ENCODE measurements at places on chromosomes 12 and 14.

GRCh38 chr12:74031045-74031444 lies 506.6 kb upstream of the ATXN7L3B start:
- no peak for DNase-seq

DNA sequence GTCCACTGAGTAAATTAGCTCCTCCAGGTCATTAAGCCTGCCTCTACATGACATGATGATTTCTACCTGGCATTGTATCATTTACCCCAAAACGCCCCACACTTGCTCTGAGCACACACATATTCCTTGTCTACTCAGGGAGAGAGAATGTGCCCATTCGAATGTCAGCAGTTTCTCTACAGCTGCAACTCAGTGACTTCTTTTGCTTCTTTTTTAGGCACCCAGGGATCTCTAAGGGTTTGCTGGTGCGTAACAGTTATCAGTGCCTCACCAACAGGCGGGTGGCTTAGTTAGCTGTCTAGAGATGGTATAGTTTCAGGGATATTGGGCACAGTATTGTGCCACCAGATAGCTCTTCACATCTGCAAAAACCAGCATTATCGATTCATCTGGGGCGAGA lies 316.9 kb downstream of the PDZRN4 start:
- DNase-seq = no peak

DNA sequence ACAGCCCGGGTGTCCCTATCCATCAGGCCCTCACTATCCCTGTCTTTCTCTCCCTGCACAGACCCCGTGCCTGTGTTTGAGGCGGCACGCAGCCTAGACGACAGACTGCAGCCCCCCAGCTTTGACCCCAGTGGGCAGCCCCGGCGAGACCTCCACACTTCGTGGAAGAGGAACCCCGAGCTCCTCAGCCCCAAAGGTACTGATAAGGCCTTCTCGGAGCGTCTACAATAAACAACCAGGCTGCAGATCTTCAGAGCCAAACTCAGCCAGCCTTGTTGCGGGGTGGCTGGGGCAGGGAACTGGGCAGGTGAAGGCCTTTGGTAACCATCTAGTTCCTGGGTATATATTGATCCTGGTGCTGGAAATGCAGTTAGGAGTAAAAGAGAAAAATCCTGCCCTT lies 77.5 kb downstream of the PHETA1 start:
- DNase-seq = no peak

GRCh38 chr14:35509846-35510245 lies 24.1 kb upstream of the INSM2 start:
- DNase-seq = no peak

DNA sequence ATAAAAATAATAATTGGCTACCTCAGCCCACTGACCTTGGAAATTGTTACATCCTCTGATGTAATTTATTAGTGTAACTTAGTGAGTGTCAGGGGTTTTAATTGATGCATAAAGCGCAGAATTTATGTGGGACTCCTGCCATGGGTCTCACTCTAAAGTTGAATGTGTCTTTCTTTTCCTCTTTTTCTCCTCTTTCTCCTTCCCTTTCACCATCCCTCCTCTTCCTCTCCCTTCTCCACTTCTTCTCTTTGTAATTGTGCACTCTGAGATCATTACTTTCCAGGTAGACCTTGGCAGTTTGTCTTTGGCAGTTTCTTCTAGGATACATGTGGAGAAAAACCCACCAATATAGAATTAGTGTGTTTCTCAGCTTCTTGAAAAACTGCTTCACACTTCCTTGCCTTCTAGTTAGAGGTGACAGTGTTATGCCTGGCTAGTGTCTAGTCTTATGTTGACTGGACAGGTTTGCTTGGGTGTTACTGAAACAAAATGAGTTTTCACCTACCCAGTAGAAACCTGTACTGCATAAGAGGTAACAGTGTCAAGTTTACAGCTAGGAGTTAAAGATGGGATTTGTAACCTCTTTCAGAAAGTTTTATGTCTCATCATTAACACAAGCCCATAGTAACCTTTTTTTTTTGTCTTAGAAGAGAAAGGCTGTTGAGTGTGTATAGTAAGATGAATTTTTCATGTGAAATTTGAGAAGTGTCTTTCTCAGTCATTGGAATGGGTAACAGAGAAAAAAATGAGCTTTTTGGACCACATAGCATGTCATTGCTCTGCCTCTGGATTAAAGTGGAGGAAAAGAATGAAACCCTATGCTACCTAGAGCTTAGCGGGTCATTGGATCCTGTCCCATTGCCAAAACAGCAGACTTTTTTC lies 18.6 kb downstream of the PELI2 start:
- no peak for DNase-seq

DNA sequence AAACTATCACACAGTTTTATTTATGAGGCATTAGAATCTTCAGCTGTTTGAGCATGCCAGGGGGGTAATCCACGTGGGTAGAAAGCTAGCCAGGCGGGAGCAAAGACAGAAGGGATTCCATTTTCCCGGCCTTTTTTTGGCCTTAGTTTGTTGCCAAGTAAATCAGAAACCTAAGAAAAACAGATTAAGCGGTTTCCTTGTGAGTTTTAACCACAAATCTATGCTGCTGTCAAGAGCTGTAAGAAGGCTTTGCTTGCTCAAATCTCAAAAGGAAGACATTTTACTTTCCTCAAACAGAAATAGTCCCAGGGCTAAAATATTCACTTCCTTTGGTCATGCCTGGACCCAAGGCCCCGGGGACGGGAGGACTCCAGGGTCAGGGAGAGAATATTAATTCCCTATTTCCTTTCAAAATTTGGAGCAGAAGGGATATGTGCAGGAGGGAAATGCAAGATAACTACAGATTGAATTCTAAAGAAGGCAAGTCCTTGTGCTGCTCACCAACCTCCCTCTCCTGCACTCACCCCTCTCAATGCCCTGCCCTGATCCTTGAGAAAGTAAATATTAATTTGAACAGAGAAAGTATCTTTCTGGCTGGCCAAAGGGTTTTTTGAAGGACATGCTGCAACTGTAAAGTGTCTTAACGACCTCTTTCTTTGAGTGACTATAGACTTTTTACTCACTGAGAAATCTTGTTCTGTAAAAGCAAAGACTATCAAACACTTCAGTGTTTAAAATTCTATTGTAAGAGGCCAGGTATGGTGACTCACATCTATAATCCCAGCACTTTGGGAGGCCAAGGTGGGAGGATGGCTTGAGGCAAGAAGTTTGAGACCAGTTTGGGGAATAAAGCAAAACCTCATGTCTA lies 75.7 kb downstream of the HSD17B6 start:
- no peak for DNase-seq

DNA sequence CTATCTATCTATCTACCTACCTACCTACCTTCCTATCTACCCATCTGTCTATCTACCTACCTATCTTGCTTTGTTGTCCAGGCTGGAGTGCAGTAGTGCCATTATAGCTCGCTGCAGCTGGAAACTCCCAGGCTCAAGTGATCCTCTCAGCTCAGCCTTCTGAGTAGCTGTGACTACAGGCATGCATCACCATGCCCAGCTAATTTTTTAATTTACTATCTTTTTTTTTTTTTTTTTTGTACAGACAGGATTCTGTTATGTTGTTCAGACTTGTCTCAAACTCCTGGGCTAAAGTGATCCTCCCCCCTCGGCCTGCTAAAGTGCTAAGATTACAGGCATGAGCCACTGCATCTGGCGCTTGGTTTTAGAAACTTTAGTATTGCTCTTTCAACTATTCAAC lies 762.4 kb downstream of the SLC6A15 start:
- no peak for DNase-seq

GRCh38 chr12:19869413-19869812 lies 430.1 kb downstream of the AEBP2 start:
- no peak for DNase-seq

- no peak for DNase-seq
Observed at GRCh38 chr14:81480741-81481140, 52.9 kb downstream of the SEL1L start.

- no peak for DNase-seq
Observed at GRCh38 chr12:11653215-11653753, 3.8 kb downstream of the ETV6 start.

GRCh38 chr14:43360239-43360638 lies 1146.8 kb downstream of the FSCB start:
- no peak for DNase-seq

DNA sequence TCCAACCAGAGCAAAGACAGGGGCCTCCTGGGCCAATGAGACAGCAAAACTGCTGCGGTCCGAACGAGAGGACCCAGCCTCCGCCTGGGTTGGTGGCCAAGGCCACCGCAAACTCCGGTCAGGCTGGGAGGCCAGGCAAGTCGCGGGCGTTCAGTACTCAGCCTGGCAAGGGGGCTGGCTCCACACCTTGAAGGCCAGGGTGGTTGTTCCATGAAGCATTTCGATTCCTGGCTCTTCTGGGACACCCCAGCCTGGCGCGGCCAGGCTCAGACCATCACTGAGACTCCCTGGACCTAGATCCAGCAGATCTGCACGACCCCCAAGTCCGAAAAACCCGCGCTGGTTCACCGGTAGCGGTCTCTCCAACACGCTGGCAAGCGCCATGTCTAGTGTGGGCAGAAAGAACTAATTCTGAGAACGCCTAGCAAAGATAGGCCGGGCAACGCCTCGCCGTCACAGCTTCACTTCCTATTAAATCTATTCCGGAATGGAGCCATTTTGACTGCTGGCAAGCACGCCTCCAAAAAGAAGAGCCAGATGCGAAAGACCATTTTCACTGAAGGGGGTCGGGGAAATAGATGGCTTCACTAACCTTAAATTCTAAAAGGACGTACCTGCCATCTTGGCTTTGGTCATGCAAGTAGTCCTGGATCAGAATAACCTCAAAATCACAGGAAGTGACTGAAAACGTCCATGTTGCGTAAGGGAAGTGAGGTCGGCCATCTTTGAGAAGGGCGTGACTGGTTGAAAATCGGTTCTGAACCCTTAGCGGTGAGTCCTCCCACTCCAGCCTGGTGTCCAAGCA lies at the start of gene PSMB5:
Gene PSMB5, minus strand, starts transcription at position 403 of the 805 bp plus-strand sequence. Its CDS starts 19 bp downstream, at position 384.
- peak; percentile 94 for DNase-seq

DNA sequence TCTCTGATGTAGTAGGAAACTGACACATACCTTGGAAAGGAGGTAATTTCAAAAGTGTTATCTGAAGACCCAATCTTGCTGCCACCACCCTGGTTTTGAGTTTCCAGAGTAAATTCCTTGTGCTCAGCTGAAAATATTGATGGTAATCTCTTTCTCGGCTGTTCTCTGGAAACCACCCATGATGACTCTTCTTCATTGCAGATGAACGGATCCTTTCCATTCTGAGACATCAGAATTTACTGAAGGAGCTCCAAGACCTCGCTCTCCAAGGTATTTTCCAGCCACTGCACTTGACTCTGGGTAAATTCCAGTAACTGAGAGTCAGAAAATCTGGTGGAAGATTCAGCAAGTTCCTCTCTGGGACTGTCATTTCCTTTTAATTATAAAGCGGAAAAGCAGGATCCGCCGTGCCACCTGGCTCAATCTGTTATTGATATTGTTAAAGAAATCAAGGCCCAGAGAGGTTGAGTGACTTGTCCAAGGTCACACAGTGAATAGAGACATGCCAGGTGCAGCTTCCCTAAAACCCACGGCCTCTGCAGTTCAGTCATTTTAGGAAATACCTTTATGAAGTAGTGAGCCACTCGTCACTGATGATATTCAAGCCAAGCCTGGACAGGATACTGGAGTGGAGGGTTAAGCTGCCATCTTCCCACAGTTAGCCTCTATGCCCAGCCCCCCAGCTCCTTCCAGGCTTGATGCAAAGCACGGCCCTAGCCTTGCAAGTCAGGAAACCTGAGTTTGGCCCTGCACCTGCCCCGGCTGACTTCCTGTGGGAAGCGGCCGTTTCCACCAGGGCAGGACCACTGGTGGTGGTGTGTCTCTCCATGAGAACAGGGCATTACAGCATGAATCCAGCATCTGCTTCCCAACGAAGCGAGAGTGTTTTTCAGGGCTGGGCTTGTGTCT lies 4.7 kb downstream of the CHGA start:
- peak; percentile 86 for DNase-seq

DNA sequence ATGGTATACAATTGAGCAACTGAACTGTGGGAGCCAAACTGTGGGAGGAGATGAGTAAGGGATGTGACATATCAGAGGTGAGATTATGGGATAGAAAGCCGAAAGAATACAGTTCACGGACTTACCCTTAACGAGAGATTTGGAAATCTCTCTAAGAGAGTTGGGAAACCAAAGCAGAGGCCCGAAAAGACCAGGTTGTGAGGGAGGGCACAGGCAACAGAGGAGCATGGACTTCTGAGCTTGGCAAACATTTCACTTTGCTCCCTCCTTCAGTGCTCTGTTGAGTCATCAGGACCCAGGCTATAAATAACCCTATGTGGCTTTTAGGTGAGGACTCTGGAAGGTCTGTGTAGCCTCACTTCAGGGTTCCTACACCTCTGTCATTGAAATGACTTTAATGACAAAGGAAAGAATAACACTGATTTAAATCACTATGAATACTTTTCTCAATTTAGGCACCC lies 120.6 kb downstream of the TGFB3 start:
- no peak for DNase-seq

DNA sequence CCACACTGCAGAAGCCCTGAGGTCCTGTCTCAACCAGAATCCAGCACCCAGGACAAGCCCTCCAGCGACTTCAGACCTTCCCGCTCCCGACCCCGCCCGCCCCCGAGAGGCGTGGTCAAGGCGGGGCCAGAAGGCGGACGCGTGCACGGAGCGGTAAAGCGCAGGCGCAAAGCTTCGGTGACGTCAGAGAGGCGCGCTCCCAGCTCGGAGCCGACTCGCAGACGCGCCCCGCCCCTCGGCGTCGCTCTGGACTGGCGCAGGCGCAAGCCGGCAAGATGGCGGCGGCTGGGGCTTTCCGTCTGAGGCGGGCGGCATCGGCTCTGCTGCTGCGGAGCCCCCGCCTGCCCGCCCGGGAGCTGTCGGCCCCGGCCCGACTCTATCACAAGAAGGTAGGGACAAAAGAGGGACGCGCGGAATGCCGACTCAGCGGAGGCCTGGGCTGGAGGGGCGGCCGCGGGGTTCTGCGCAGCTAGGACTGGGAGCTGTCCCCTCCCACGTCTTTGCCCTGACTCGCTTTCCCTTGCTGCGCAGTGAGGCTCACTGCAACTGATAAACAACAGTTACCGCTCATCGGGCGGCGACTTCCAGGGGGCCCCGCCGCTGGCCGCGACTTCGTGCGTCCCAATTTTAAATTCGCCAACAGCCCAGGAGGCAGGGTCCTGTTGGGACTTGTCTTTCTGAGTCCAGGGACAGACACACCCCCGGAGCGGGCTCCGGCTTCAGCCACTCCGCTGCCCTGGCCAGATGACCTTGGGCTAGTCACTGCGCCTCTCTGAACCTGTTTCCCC lies at the start of gene ISCU:
Gene ISCU, plus strand, starts transcription at position 249 of the 788 bp plus-strand sequence. Its CDS starts 27 bp downstream, at position 276.
- DNase-seq = peak; percentile 99

GRCh38 chr14:90040411-90040810 lies 21.4 kb upstream of the KCNK13 start:
- DNase-seq = no peak

- DNase-seq = no peak
Observed at GRCh38 chr14:101333335-101334280, 227.7 kb upstream of the DIO3 start.

DNA sequence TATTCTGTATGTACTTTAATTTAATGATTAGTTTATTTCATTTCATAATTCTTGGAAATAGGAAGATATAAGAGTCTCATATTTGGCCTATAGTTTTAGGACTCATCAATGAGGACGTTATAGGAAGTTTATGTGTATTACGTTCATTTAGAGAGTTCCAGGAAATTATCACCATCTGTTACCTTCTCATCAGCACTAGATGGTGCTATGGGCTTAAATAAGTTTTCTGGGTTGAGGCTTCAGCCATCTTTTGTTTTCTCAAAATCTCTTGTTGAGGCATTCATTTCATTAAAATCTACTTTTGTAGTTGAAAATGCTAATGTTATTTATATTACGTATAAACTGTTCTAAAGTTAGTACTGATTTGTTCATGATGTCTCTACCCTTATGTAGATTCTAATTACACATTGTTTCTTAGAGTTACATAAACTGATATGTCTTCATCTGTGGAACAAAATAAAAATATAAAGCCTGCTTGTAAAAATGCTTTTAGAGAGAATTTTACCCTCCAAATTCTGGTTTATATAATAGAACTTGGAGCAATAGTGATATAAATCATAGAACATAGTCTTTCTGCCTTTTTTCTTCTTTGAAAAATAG lies 89.2 kb downstream of the CFAP54 start:
- no peak for DNase-seq

Data from trophoblast cell (in vitro differentiated cells and primary cell).